ENCODE measurements at places on chromosomes 2 and 18.

GRCh38 chr2:166417669-166418068 is 41.9 kb upstream of the SCN9A start:
- DNase-seq = peak; percentile 36

GRCh38 chr2:193963472-193964119 is 1693.4 kb upstream of the SLC39A10 start:
- DNase-seq = no peak

DNA sequence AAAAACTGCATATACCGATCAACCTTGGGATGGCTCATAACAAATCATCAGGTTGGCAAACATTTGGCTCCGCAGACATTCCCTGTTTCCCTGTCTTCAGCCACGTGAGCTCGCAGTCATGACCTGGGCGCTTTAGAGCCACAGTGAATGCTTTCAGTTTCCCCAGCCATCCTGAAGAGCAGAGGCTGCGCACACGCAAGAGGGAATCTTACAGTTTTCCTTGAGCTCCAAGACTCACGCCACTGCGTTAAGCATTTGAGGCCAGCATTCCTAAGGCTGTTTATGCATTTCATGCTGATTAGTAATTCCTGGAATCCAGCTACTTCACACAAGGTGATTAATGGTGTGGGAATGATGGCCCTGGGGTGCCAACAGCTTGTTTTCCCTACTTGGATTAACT is 95.1 kb downstream of the MTCL1 start:
- no peak for DNase-seq

DNA sequence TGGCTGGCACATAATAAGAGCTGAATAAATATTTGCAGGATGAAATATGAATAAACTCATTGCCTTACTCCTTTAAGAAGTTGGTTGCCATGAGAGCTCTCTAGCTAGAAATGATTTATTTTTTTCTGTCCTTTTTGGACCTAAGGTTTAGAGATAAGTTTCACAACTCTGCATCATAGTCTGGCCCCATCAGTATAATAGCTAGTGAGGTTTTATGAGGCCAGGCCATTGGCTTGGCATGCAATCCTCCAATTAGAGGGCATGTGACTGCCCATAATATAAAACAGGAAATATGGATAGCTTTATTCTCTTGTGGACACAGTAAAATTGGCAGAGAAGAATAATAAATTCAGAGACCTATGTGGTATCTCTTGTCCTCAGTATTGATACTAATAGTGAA is 26.2 kb upstream of the INSIG2 start:
- no peak for DNase-seq

- peak; percentile 53 for DNase-seq
Measured at GRCh38 chr2:101909760-101910159, 82.0 kb upstream of the IL1R2 start.

DNA sequence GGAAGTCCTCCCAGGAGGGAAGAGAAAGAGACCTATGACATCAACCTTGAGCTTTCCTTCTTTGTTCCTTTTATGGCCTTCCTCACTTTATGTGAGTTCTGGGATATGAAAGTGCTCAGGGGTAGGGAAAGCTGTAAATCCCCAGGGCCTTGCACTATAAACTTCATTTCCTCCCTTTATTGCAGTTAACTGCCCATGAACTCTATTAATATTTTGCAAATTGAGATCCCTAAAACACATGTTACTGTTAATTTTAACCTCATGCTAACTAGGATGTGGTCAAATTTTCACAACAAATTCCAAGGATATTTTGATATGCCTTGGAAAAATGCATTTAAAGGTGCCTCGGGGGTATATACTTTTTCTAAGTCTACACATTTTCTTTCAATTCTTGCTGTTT is 359.9 kb downstream of the OSR1 start:
- DNase-seq = no peak

GRCh38 chr2:6394276-6394675 is 471.4 kb downstream of the CMPK2 start:
- no peak for DNase-seq

- DNase-seq = no peak
Measured at GRCh38 chr2:8219631-8220355, 462.1 kb upstream of the ID2 start.

DNA sequence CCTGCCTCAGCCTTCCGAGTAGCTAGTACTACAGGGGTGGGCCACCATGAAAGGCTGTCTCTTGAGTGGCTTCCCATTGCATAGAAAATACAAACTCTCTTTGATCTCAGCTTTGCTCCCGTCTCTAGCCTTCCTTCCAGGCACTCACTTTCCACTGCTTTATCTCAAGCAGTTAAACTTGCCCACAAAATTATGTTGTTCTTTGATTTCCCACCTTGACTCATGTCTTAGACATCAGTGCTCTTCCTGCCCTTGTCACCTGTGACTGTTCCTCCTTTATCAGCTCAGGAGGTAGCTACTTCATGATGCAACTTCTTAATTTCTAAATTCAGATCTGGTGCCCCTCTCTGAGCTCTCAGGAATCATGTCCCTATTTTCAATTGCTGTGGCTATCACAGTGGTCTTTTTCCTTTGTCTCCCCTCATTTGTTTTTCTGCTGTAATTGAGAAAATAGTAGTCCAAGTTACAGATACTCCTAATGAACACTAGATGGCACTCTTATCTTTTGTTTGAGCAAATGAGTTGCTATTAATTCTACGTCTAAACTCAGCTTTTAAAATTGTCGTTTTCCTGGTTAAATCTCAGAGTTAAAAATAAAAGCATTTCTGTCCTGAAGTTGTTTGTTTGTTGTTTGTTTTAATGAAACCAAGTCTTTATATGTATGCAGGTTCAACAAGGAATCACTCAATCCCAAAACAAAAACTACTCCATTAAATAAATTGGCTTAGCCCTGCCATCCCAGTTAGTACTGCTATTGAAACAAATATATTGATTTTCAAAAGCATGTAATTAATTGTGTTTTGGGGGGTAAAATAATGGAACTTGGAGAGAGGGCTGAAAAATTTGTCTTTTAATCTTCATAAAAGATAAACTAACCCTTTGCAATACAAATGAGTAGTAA is 46.9 kb upstream of the GREB1L start:
- DNase-seq = peak; percentile 47

DNA sequence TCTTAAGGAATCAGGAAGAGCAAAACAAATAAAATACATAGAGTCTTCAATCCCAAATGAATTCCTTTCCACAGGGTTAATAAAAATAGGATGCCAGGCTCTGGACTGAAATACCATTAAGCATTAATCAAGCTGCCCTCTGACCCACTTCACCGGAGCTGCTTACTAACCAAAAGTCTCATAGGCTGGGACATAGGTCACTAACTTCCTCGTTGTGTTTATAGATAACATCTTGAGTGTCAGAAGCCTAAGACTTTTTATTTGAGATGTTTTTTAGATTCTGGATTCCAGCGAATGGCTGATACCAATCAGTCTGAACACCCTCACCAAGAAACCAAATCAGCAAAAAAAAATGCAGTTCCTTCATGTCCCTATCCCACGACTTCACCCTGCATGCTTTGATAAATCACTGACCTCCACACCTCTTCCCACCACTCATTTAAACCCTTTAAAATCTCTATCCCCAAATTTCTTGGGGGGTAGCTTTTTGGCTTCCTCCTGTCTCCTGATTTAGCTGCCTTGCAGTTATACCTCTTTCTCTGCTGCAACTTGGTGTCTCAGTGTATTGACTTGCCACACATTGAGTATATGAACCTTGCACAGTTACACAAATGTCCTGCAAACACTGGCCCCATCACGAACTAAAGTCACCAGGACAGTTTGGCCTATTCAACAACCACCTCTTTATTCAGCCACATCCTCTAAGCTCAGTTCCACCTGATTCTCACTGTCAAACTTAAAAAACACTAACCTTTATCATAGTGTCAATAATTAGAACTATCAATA is 399.3 kb downstream of the METTL4 start:
- DNase-seq = no peak

DNA sequence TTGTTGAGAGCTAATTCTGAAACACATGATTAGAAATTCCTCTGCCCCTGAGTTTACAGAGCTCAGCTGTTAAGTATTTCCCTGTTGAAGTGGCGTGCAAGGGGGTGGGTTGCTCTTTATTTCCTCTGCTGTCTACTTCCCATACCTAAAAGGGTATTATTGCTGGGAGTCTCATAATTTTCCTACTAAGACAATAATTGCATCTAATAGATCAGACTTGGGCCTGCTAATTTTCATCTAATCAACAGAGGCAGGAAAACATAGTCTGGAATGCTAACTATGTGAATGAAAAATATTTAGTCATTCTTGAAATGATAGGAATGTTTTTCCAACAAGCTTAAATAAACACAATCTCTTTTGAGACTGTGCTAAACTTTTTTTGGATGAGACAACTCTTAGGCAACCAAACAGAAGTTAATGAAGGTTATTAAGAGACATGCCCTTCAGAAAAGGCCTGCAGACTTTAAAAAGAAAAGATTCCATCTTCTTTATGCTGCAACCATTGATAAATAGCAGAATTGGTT is 111.4 kb downstream of the FEZ2 start:
- DNase-seq = no peak

DNA sequence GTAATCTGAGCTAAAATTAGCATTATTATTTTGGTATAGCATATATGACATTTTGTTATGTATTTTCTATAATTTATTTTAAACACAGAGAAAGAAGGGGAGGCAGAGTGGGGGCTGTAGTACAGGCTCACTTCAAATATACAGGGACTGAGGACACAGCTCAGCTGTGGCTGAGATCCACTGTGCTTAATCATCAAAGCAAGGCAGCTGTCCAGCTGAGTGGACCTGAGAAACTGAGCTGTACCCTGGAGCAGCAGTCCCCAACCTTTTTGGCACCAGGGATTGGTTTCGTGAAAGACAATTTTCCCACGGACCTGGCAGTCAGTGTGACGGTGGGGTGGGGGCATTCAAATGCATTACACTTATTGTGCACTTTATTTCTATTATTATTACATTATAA is 687.2 kb downstream of the RNF144A start:
- DNase-seq = no peak

DNA sequence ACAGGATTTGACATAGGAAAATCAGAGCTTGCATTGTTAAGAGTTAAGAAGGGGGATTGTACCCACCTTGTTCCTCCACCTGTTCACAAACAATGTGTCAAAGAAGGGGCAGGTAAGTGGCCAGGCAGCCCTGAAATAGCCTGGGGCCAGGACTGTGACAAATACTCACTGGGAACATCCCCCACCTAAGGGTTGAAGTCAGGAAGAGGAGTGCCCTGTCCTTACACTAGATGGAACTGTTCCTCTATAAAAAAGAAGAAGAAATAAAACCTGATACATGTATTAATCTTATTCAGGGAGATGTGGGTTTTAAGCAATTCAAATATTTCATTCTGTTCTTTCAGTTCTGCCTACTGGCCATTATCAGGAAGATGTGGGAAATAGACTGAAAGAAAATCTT is 41.9 kb downstream of the TACR1 start:
- no peak for DNase-seq

- no peak for DNase-seq
Measured at GRCh38 chr2:58484221-58484620, 243.1 kb upstream of the FANCL start.

DNA sequence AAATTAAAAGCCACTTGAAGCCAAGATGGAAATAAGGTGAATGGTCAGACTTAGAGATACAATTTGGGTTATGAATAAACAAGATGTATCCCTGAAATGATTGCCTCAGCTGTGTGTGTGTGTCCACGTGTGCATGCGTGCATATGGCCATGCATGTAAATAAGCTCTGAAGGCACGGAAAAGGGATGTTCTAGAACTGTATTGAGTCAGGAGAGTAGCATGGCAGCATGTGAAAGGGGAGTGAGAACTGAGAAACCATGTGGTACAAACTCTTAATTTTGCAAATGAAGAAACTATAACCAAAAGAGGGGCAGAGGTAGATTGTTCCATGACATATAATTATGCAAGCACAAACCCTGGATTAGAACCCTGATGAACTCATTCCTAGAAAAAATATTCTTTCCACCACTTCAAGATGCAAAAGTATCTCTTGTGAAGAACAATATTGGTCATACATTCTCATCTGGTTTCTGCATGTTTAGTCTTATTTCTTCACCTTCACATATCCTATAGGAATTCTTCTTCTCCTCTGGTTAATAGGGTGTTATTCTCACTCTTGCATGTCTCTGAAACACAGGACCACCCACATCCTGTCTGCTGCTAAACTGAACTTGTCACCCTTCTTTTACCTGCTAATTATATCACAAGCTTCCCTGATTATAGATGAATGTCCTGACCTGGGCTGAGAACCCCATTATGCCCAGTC is 455.8 kb downstream of the SETBP1 start:
- DNase-seq = no peak

GRCh38 chr18:2961821-2962220 is 51.1 kb downstream of the LPIN2 start:
- DNase-seq = no peak

All from inflammatory macrophage treated with lipopolysaccharide for 4 hours (primary cell).